ENCODE measurements at places on chromosomes 6 and 20. TPM values are rescaled to one million over a fixed set of nuclear protein-coding genes. Genes with fewer than 3 reads are reported as not detected.

BPIFB1 gene
- not detected for total RNA-seq

ZNF311 gene
- 1.1 TPM for total RNA-seq

TMEM74B gene
- total RNA-seq = not detected

CAGE1 gene
- under 0.01 TPM for total RNA-seq

NHLRC1 gene
- total RNA-seq = 2.0 TPM

FHL5 gene
- total RNA-seq = not detected

HLA-DMB gene
- not detected for total RNA-seq
